ENCODE measurements at places on chromosomes 1 and 21.

- DNase-seq = no peak
These were observed 164.6 kb downstream of the PLPP3 start for GRCh38 chr1:56414728-56415224.

GRCh38 chr1:245837718-245838117 is 669.4 kb downstream of the SMYD3 start:
- DNase-seq = no peak

GRCh38 chr1:48785869-48786268 is 9.2 kb upstream of the BEND5 start:
- no peak for DNase-seq

GRCh38 chr1:20932437-20932977 is 145.4 kb upstream of the HP1BP3 start:
- DNase-seq = no peak

DNA sequence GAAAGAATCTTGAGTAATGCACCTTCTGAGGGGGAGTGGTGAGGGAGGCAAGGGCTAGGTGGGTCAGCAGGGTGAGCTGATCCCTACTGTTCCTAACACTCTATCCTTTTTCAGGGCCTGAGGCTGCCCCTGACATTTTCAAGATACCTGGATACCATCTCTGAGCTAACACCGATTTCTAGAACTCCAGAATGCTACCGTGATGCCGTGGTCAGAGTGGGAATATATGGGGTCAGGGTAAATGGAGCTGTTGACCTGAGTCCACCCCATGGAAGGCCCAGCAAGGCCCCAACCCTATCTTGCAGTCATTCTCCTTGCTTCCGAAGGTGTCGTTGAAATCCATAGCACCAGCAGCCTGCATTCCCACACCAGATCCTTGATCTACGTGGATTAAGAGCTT is 18.0 kb upstream of the PTPRF start:
- DNase-seq = no peak

DNA sequence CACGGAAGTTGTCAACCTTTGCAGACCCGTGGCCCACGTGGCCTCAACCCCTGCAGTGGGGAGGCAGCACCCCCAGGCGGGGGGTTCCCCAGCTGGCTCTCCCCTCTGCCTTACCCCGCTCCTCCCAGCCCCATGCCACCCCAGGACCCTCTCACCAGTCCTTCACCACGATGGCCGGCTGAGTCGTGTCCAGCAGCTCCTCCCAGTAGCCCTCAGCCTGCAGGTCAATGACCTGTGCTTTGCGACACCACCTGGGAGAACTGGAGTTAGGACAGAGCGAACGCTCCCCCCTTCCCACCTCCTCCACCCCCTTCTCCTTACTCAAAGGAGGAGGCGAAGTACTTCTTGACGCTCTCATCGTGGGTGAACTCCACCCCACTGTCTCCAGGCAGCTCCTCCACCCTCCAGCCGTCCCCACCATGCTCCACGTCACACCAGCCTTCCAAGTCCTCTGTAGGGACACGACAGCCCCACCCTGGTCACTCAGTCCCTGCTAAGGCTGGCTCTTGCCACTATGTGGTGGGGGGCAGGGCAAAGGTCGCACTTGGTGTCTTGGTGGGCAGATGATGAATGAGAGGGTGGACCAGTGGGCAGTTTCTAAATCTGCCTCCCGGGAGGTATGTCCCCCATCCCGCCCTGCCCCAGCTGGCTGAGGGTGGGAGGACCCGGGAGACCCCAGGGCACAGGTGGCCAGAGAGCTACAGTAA is 4.5 kb downstream of the FBXO2 start:
- DNase-seq = no peak
